ENCODE measurements at places on chromosomes 2 and 18.

DNA sequence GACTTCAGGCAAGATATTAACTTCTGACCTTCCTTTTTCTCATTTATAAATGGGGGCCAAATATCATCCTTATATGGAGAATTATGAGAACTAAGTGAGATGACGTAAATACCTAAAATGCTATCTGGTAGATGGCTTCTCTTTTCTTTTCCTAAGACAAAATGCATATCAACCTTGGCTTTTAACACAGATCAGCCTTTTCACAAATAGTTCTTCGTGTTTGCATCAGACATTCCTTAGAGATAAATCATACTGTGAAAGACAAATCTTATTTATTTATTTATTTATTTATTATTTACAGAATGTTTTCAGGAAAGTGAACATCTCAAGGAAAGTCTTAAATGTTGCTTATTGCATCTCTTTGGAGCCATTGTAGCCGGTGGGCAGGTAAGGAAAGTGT lies 62.8 kb downstream of the NBEAL1 start:
- DNase-seq = no peak

- DNase-seq = no peak
Observed at GRCh38 chr18:57748770-57749603, 54.1 kb downstream of the ATP8B1 start.

GRCh38 chr2:240252191-240252871 lies 111.9 kb upstream of the OTOS start:
- peak; percentile 38 for DNase-seq

- no peak for DNase-seq
Observed at GRCh38 chr2:166411473-166412230, 35.9 kb upstream of the SCN9A start.

DNA sequence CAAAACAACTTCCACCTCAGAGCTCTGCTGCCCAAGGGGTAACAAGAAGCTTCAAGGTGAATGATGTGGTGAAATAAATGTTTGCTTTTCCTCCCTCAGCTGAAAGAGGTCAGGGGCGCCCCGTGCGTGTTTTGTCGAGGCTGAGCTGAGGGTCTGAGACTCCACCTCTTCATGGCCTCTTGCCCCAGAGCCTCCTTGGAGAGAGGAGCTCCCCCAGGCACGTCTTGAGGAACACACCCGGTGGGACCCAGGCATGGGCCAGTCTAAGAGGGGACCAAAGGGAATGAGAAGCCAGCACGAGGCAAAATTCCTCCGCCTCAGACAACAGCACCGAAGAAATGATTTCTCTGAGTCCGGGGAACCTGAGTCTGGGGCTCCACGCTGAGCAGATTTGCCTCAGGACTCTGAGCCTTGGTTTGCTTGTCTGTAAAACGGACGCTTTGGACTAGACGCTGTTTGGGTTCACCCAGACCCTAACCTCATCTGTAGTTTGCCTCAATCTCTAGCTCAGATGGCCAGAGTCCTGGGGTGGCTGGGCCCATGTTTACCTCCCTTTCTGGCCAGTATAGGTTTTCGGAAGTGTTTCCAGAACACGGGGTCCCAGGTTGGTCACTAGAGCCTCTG lies 56.4 kb upstream of the ODC1 start:
- peak; percentile 33 for DNase-seq

DNA sequence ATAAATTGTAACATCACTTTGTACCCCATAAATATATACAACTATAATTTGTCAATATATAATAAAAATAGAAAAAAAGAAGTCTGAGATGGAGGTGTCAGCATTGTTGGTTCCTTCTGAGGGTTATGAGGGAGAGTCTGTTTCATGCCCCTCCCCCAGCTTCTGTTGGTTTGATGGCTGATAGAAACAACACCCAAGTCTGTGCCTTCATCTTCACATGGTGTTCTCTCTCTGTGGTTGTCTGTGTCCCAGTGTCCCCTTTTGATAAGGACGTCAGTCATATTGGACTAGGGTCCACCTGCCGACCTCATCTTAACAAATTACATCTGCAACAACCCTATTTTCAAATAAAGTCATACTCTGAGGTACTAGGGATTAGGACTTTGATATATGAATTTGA lies 20.3 kb upstream of the EHBP1 start:
- DNase-seq = no peak

GRCh38 chr2:96267159-96267971 lies 1.3 kb downstream of the CIAO1 start:
- peak; percentile 76 for DNase-seq

DNA sequence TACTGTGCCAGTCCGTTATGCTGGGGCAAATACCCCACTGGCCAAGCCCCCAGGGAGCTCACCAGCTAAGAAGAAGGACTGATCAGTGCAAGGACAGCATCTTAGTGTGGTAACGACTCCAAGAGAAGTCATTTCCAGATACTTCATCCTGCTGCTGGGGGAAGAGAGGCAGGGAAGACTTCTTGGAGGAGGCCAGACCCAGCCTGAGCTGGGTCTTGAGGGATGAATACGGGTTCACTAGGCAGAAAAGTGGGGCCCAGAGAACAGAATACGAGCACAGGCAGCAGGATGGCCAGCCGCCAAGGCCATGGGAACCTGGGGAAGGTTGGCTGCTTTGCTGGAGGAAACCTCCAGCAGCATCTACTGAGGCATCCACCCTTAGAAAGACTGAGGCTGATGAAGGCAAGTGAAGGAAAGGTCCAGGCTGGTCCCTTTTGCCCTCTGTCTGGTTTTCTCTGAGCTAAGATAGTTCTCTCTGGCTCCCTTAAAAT lies 84.1 kb downstream of the GLI2 start:
- DNase-seq = no peak

GRCh38 chr2:29323301-29323700 lies 208.1 kb downstream of the CLIP4 start:
- DNase-seq = no peak

DNA sequence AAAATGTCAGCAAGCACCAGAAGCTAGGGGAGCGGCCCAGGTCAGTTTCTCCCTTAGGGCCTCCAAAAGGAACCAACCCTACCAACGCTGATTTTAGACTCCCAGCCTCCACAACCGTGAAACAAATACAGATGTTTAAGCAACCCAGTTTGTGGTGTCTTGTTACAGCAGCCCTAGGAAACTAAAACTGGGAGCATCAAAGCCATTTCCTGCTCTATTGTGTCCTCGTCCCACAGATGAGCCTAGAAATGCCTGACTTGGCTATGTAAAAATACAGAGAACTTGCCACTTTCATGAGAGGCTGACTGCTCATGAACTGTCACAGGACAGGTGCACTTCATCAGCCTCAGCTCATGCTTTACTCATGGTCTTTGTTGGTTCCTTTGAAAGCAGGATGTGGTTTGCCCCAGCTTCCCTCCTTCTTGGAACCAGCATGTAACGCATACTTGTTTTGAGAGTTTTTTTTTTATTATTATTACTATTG lies 97.6 kb upstream of the SLC39A10 start:
- DNase-seq = peak; percentile 77

GRCh38 chr2:134104754-134105153 lies 149.1 kb upstream of the MGAT5 start:
- no peak for DNase-seq

- no peak for DNase-seq
Observed at GRCh38 chr18:13576598-13576997, 149.8 kb downstream of the FAM210A start.

DNA sequence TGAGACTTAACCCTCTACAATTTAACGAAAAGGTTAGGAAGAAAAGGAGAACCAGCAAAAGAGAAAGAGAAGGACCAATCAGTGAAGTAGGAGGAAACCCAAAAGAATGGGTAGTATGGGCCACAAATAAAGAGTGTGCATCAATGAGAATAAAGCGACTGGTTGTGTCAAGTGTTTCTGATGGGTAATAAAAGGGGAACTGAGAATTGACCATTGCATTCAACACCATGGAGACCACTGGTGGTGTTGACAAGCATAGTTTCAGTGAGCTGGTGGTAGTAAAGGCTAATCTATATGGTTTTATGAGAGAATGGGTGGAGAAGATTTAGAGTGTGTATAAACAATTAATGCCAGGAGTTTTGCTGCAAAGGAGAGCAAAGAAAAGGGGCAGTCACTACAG lies 75.4 kb downstream of the CSRNP3 start:
- DNase-seq = no peak

DNA sequence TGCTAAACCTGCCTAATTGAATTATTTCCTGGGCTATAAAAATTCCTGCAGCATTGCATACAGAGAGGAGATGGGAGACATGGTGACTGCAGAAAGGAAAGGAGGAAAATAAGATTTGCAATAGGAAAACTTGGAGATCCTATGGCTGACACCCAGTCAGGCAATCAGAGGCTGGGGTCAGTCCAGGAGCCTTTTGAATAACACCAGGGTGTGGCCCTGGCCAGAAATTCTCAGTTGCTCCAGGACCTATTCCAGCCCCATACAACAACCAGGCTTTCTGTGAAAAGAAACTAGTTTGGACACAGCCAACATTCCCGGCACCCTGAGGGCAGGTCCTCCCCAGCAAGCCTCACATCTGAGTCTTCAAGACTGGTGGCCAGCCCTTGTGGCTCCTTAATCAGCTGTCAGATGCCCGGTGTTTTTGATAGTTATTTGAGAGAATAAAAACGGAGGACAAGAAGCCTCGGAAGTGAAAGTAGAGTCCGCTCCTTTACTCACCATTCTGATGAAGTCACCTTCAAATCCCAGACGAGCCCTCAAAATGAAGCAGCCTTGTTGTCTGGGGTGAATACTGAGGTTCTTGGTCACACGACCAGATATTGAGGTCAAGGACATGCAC lies 31.1 kb upstream of the GMCL1 start:
- peak; percentile 49 for DNase-seq

DNA sequence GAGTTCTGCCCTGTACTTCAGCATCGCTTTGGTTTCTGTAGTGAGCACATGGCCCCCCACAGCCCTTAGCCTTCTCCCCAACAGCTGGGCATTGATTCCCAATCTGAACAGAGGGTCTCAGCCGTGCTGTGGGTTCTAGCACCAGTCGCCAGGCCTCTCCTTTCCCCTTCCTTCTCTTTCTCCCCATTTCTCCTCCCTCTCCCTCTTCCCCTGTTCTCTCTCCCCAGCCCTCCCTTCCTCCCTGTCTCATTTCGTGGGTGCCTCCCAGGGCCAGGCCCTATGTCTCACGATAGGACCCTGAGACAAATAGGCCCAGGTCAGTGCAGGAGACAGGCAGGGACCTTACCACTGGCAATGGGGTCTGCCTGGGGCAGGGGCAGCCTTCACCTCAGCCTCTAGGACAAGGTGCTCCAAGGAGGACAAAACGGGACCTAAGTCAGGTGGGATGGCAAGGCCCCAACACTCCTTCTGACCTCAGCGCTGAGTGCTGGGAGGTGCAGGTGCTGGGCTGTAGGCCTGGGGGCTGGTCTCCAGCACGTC lies 143.4 kb upstream of the GPC1 start:
- no peak for DNase-seq

DNA sequence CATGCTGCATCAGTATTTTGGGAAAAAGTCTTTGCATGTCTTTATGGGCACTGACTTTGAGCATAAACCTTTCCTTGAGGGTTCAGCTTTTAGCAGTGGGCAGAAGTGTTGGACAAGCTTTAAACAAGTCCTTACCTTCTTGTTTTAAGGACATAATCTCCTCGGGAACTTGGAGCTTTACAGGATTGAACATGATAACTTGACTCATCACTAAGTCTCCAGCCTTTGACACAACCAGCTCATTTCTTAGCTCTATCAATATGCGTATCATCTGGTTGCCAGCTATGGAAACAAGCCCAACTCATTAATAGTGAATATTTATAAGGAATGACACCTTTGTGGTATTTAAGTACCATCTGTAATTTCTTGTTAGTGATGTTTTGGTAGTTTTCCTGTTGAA lies 21.0 kb upstream of the RAB27B start:
- DNase-seq = no peak

- DNase-seq = no peak
Observed at GRCh38 chr18:75698861-75699260, 271.4 kb upstream of the SMIM21 start.

DNA sequence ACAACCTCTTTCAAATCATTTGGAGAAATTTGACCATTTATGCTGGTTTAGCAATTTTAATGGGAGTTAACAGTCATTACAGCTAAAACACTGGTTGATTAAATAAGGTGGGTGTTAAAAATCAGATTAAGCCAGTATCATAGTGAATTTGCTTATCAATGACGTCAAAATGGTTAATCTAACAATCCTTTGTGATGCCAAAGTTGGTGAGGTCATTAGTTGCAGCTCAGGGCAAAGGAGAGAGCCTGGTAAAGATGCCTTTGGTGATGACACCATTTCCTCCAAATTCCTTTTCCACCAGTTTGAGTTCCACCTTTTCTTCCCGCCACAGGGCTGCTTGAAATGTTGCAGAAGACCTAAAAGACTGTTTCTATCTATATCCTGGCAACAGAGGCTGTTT lies 757.1 kb upstream of the PIK3C3 start:
- no peak for DNase-seq

- no peak for DNase-seq
Observed at GRCh38 chr2:163347982-163348856, 387.6 kb downstream of the FIGN start.

DNA sequence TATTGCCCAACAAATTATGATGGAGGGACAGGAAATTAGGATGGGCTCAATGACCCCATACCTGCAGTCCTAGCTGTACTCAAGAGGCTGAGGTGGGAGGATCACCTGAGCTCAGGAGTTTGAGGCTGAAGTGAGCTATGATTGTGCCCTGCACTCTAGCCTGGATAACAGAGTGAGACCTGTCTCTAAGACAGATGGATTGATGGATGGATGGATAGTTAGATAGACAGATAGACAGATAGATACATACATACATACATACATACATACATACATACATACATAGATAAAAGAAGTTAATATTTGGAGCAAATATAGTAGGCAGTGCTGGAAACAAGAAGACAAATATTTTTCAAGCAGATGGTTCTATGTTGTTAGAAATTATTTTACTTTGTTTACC lies 78.1 kb upstream of the PROKR1 start:
- no peak for DNase-seq

GRCh38 chr2:161159456-161160225 lies 587 bp upstream of the TANK start:
- DNase-seq = no peak

DNA sequence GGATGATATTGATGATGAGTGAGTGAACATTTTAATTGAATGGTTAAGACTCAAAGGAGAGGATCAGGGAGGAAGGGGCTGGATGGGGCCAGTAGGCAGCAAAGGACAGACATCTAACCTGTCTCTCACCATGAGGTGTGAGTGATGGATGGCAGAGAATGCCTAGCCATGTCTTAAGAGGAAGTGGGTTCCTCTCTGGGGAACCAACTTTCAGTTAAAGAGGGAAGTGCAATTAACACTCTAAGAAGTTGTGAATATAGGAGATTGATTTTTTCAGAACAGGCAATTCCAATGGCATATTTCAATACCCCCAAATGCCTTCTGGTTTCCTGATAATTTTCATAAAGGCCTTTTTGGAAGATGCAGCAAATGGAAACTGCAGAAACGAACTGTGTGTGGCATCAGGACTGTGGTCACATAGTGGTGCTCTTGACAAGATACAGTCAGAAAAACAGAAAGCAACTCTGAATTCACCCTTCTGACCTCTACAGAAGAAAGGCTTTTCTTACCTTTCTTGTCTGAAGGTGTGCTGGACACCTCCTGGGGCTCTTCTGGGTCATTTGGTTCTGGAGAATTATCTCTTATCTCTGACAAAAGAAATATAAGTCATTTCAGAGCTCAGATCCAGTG lies 10.2 kb downstream of the SP110 start:
- DNase-seq = no peak

Data from activated CD8-positive, alpha-beta memory T cell treated with anti-CD3 and anti-CD28 coated beads for 24 hours (primary cell).